ENCODE measurements at places on chromosomes 3 and 15.

- peak; percentile 27 for DNase-seq
Observed at GRCh38 chr3:16476636-16477035, 36.9 kb downstream of the RFTN1 start.

GRCh38 chr15:76433798-76434400, 97.3 kb downstream of the ISL2 start:
- no peak for DNase-seq

DNA sequence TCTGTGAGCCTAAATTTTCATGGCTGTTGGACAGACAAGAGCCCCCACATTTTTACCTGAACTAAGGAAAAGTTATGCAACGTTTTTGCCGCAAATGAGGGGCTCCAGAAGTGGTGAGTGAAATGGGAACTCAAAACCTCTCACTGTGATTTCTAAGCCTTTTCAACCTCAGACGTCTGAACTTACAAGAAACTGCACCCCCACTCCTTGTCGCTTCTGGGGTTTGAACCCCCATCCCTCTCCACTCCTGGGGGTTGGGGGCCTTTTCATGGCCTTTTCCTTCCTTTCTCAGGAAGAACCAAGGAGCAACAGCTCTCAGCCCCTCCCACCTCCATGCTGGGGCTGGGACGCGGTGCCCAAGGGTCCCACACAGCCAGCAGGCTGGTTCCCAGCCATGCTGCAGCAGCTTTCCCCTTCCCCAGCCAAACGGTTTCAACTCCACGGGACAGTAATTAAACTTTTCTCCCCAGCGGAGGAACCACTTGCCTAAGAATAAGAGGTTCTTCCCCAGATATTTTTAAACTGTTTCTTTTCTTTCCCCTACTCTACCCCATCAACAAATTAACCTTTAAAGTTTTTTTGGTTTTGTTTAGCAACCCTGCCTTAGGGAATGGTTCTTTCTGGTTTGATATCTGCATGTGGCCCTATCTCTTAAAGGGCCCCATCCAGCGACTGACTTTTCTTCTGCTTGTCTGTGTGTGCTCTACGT, 387.6 kb upstream of the CBLB start:
- DNase-seq = no peak

DNA sequence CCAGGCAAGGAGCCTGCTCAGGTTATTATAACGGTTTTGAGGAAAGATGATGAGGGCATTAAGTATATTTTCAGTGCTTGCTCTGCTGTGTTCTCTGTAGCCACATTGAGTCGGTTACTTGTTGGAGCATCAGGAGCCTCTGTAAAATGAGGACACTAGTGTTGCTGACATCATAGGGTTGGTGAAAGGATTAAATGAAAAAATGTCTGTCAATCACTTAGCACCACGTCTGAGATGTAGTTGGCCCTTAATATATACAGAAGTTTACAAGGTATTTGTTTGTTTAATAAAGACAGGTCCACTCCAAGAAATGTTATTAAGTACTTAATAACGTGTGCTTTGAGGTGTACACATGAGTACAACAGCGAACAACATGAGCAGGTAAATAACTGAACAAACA, 735 bp upstream of the SLC25A26 start:
- DNase-seq = no peak

DNA sequence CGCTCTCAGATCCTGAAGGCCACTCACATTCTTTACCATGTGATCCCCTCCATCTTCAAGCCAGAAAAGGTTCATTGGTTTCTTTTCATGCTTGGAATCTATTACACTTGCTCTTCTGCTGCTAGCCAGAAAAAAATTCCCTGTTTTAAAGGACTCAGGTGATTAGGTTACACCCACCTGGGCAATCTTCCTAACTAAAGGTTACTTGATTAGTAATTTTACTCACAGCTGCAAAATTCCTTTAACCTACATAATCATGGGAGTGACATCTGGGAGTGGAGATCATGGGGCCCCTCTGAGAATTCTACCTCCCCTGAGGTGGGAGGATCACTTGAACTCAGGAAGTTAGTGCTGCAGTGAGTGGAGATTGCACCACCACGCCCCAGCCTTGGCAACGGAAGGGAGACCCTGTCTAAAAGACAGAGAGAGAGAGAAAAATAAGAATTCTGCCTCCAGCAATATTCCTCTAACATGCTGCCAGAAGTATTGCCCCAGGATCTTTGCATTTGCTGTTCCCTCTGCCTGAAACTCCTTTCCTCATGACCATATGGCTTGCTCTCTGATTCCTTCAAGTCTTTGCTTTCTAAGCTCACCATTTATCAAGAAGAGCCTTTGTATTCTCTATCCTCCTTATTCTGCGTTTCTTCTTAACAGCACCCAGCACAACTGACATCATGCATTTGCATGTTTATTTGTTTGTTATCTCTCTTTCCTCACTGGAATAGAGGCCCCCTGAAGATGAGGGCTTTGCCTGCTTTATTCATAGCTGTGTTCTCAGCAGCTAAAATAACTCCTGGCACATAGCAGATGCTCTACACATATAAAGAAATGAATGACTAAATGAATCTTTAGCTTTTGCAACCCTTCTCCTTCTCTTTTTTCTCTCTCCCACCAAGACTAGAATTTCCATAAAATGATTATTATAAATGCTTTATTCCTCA, 68.2 kb downstream of the EDEM1 start:
- no peak for DNase-seq

DNA sequence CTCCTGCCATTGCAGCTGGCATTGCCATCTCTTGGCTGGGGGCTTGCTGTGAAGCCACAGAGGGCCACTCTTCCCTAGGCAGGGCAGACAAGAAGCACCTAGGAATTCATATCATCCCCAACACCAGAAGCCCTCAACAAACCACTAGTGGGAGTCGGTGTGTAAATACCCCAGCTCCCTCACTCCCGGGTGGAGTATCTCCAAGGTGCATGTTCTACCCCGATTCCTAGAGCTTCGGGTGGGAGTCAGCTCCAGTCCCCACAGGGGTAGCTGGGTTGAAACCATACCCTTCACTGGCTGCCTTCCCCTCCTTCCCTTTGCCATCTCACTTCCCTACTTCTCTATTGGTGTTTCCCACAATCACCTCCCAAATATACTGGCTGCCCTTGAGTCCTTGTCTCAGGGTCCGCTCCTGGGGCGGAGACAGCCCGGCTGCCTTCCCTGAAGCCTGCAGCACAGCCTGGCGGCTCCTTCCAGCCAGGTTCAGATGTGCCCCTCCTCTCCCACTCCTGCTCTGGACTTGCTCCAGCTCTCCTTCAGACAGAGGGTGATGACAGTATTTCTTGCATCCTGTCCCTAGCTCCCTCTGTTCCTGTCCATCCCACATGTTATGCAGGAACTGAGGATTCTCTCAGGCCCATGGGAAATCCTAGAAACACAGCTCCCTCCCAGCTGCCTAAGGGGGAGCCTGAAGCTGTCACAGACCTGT, 33.3 kb downstream of the FAM3D start:
- DNase-seq = no peak

- DNase-seq = no peak
Observed at GRCh38 chr15:40807888-40808461, 702 bp upstream of the DNAJC17 start.

DNA sequence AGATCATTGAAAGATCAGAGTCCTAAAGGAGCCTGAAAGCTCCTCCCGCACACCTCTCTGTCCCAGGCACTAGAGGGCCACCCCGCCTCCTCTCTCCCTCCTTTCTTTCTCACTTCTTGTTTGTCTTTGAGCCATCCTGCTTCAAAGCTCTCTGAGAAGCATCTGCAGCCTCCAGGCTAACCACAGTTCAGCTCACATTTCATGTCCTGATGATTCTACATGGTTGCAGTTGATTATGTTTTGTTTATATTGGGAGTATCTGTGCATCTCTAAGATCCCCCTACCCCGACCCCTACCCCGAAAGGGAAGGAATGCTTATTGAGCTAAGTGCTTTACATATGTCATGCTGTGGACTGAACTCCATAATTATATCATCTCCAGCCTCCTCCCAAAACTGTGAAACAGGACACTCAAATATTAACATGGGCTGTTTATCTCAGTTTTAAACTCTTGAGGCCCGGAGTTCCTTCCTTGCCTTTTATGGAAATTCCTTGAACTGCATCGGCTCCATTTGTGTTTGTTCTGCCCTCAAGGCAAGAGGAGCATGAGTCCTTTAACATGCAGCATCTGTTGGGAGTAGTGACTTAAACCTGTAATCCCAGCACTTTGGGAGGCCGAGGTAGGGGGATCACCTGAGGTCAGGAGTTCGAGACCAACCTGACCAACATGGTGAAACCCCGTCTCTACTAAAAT, 30.9 kb downstream of the MGLL start:
- no peak for DNase-seq

DNA sequence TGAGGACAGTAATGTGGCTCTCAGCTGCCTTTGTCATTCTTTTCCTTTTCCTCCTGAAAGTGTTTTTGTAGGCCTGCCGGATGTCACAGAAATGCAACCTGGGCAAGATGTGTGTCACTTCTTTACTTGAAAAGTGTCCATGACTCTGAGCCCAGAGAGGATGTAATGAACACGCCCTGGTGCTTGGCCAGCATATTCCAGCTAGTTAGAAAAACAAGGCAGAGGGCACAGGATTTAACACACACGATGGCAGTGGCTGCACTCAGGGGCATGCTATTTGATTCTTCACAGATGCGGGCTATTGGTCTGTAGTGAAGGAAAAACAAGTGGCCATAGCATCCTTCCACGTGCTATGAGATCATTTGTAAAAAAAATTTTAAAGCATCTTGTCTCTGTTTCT, 30.3 kb upstream of the PTX3 start:
- no peak for DNase-seq

DNA sequence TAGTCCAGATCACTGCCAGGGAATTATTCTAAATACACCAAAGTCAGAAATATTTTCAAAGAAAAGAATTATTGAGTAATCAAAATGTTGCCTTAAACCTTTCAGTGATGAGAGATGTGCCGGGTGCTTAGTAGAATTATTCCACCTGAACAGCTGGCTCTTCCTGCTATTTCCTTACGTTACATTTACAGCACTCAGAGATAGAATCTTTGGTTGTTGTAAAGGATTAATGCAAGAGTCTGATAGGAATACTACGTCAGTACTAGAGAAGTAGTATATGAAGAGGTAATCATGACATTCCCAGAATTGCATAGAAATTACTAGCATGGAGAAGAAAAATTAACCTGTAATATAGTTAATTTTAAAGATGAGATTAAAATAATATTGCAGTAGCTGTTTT, 50.9 kb upstream of the ZDHHC23 start:
- no peak for DNase-seq

DNA sequence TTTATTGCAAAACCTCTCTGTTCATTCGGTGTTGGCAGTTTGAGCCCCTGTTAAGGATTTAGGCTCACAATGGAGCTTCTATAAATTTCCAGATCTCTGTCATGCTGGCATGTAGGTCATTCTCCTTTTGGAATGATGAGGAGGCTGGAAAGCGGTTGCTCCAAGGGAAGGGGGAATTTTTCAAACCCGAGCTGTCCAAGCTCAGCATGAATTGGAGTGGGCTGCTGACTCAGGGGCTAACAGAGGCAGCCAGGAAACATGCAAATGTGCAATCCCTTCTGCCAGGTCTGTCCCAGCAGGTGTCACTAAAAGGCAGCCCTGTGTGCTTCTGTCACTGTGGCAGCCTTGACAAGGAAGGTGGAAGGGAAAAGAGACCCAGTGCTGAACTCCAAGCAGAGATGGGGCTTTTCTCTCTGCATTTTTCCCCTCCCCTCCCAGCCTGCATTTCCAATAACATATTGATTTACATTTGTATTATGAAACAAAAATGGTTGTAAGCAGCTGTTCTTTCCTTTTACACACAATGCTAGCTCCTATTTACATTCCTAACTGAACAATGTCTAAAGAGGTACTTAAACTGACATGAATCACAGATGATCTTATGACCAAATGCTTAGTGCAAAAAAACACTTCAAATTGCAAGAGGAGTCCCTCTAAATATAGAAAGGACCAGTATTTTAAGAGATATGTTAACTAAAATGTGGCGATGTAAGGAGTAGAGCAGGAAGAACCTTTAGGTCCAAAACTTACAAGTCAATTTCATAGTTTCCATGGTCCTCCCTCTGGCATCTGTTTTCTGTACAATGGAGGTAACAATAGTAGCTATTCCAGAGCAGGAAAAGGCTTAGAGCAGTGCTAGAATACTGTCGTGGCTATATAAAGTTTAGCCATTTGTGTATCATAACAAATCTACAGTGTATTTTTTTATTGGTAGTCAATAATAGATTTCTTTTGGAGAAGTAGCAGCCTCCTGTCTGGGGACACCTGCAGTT, 84.5 kb upstream of the ATP10A start:
- no peak for DNase-seq

GRCh38 chr15:84023636-84024035, 211.9 kb upstream of the GOLGA6L4 start:
- no peak for DNase-seq

GRCh38 chr3:160168246-160168645, 57.0 kb upstream of the C3orf80 start:
- DNase-seq = no peak

DNA sequence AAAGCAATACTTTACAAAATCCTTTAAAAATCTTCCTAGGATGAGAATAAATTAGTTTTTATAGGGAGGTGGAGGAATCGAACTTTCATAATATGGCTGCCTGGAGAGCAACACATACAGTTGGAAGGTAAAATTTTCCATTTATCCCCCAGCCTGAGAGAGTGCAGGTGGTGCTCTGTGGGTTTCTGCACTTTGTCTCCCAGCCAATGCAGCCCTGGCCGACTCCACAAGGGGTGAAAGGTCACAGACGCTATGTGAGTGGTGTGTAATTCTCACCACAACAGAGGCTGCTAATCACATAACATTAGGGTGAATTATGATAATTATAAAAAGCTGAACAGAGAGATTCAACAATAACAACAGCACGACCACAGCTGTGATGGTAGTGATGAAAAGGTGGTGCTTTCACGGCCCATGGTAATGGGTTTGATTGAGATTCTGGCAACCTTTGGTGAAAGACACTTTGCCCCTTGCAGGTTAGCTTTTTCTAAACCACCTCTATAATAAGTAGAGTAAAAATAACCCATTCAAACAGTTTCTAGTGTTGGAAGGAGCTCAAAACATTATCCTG, 30.1 kb upstream of the NANOGP8 start:
- DNase-seq = no peak

DNA sequence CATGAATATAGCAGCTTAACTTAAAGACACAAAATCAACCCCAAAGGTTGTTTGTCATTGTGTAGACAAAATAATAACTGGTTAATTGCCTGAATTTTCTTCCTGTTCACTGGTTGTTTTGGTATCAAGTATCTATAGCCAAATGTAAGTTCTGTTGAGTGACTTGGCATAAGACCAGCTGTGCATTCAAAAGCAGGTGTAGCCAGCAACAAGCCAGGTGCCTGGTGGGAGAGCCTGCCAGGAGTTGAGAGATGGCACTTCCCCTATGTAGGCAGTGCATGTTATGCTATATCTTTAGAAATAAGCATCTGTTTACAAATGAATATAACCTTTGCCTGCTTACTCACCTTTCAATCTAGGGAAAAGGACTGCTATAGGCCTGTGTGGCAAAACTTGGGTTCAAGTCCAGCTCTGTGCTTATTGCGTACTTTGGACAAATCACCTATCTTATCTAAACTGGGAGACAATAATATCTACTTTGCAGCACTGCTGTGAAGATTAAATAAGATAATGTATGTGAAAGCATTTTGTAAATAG, 84.9 kb upstream of the TBL1XR1 start:
- no peak for DNase-seq

- no peak for DNase-seq
Observed at GRCh38 chr15:34620814-34621213, 37.4 kb upstream of the GOLGA8B start.

All from central memory CD4-positive, alpha-beta T cell (primary cell).